ENCODE measurements at places on chromosomes 4 and X.

- no peak for DNase-seq
Measured at GRCh38 chrX:307261-308111, 11.1 kb downstream of the GTPBP6 start.

- DNase-seq: no peak
Measured at GRCh38 chr4:147477439-147477838, 3.5 kb upstream of the EDNRA start.

GRCh38 chr4:125486351-125486750, 171.6 kb downstream of the FAT4 start:
- DNase-seq: no peak

DNA sequence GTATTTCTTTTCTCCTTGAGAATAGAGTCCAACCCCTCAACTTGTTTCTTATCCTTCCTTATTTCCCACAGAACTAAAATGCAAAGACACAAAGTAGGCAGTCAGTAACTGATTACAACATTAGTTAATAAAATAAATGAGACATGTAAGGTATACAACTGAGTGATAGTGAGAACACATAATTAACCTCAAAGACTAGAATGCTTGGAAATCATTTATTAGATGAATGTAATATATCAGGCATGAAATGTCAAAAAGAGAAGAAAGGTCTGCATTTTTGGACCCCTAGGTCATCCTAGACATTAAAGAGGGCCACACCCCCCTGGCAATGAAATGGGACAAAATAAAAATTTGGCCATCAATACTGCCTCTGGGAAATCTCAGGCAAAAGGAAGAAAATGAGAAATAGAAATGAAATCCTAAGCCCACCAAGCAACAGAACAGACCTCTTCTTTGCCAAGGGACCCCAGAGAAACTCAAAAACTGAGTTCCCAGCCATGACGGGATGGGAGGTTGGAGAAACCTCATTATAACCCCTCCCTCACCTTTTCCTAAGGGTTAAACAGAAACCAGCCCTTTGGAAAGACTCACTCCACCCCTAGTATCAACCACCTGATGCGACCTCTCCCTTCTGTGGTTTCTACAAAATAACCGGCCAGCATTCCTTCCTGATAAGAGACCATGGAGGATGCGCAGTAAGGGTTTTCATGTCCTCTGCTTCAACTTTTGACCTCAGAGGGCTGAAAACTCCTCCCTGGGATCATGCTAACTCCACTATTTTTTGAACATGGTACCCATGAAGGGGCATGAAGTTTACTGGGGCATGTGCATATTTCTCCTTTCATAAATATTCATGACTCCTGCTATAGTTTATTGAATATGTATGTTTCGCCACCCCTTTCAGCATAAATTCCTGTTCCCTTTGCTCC, 90.0 kb upstream of the EXOC1L start:
- no peak for DNase-seq

DNA sequence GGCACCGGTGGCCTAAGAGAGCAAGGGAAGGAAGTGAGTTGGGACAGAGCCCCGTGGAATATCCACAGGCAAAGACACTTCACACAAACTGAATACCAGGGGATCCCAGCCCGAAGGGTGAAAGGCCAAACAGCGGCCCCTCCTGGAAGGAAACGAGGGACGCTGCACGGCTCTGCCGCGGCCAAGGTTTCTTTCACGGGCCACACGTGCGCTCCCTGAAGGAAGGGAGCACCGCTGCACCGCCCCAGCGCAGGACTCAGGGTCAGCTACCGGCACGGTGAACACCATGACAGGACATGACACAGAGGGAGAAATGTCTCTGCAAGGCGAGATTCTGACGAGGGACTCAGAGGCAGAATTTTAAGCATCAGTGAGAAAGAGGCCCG, 31.5 kb upstream of the GTPBP6 start:
- DNase-seq: no peak

GRCh38 chrX:66635360-66635759, 3.5 kb downstream of the EDA2R start:
- no peak for DNase-seq

DNA sequence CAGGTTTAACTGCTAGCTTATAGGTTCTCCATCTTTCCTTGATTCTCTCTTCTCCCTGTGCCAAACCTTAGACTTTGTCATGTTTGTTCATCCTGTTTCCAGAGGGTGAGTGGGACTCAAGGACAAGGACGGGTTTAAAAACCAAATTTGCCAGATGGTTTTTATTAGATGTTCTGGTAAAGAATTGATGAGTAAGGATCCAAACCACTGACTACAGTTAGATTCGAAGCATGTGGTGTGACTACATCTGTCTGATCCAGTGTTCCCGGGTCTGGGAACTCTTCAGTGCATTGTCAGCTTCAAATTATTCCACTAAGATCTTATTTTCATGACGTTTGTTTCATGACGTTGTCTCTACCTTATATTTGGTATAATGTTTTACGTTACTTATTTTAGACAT, 37.5 kb downstream of the MTMR1 start:
- DNase-seq: no peak

GRCh38 chrX:15854080-15854655, 445 bp downstream of the AP1S2 start:
- peak; percentile 49 for DNase-seq

- no peak for DNase-seq
Measured at GRCh38 chr4:130214268-130214667, 1118.3 kb downstream of the C4orf33 start.

- DNase-seq: peak; percentile 79
Measured at GRCh38 chr4:76087007-76087769, 12.7 kb downstream of the ART3 start.

GRCh38 chrX:56248492-56248891, 16.3 kb downstream of the KLF8 start:
- peak; percentile 49 for DNase-seq

- DNase-seq: no peak
Measured at GRCh38 chrX:41442824-41443550, 4.2 kb upstream of the NYX start.

GRCh38 chrX:68878977-68879645, 50.3 kb downstream of the EFNB1 start:
- DNase-seq: no peak

- no peak for DNase-seq
Measured at GRCh38 chr4:26955241-26955640, 94.6 kb downstream of the STIM2 start.

- no peak for DNase-seq
Measured at GRCh38 chrX:23578079-23578478, 89.2 kb upstream of the PRDX4 start.

GRCh38 chr4:72893354-72894066, 176.0 kb downstream of the COX18 start:
- DNase-seq: no peak

DNA sequence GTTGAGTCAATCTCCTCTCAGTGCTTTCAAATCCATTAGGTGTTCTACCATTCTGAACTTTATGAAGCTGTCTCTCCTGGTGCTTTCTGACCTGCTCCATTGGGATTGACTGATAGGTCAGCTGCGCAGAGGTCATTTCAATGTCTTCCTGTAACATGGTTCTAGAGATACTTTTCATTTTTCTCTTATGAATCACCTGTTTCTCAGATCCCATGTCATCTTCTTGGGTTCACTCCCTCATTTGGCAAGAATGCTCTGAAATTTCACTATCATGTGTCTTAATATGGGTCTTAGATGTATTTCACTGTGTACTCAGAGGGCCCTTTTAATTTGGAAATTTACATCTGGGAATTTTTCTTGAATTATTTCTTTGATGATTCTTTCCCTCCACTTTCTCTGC, 13.8 kb upstream of the PGM2 start:
- DNase-seq: no peak

- DNase-seq: no peak
Measured at GRCh38 chrX:127011629-127012028, 192.1 kb downstream of the PRR32 start.

DNA sequence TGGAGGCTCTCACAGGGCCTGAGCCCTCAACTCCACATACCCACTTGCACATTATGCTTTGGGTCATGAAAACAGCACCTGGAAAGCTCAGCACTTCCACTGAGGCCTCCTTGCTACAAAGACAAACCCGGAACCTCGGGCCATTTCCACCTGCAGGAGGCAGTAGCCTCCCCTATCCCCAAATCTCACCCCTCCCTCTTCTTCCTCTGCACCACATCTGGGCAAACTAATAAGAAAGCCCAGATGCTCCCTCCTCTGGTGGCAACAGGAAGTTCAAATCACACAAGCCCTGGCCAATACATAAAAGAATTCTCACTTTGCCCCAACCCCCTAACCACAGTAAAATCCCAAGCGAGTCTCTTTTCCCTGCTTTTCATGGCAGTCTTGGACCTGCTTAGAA, 136.4 kb downstream of the MAPK10 start:
- DNase-seq: peak; percentile 48

DNA sequence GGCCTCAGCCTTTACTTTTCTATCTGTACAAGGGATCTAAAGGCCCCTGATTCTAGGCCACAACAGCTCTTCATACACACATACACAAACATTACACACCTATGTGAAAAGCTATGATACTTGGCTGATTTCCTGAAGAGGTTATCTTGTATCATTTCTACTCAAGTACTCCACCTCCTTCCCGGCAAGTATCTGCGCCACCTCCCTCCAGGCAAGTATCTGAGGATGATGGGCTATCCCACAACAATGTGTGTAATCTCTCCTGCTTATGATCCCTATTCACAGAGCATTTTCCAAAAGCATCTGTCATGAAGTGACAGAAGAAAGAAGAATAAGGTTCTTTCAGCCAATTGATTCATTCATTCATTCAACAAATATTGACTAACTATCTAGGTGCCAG, 36.8 kb downstream of the AFAP1 start:
- DNase-seq: no peak

- no peak for DNase-seq
Measured at GRCh38 chr4:68272860-68273259, 27.4 kb upstream of the TMPRSS11B start.

DNA sequence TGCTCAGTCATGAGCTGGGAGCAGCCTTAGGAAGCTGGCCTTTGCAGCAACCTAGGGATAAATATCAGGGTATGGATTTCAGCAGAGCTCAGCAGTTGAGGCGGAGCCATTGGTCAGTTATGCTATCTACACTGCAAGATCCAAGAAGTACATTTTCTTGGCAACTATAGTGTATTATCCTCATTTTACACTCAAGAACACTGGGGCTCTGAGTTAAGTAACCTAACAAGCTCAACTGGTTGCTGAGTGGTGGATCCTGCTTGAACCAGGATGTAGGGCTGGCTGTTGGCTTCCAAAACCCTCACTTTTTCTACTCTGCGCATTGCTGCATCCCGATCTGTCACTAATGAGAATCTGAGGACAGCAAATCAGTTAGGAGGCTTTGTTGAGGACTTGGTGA, 1.5 kb upstream of the SCARB2 start:
- no peak for DNase-seq

DNA sequence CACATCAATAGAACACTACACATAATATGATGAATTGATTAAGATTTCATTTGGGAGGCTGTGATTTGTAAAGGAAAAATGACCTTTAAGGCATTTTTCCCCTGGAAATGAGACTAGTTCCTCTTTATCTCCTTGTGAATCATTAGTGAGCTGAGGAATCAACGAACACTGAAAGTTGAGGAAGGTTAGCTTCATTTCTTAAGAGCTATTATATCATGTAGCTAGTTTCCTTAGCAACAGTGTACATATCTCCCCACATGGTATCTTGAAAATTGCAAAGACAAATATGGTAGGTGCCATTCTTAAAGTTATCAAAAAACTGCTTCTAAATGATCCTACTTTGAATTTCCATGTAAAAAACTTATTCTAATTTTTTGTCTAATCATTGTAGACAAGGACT, 127.5 kb upstream of the NRK start:
- no peak for DNase-seq

DNA sequence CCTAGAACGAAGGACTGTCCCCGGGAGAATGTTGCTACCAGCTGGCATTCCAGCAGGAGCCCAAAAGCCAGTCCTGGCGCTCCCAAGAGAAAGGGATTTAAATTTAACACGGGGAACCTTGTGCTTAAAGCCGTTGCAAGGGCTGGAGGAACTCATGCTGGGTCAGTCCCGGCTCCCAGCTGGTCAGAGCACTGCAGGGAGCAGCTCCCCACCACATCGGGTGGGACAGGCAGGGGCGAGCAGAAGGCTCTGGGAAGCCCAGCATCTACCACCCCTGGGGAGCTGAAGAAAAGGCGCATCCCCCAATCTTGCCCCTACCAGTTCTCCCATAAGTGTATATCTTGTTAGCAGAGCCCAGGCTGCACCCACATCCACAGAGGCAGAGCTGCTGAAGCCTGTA, 15.7 kb downstream of the CFAP99 start:
- peak; percentile 58 for DNase-seq

GRCh38 chrX:45847961-45848360, 647.3 kb upstream of the DIPK2B start:
- DNase-seq: no peak

- DNase-seq: peak; percentile 28
Measured at GRCh38 chr4:115090483-115091075, 22.8 kb downstream of the NDST4 start.

DNA sequence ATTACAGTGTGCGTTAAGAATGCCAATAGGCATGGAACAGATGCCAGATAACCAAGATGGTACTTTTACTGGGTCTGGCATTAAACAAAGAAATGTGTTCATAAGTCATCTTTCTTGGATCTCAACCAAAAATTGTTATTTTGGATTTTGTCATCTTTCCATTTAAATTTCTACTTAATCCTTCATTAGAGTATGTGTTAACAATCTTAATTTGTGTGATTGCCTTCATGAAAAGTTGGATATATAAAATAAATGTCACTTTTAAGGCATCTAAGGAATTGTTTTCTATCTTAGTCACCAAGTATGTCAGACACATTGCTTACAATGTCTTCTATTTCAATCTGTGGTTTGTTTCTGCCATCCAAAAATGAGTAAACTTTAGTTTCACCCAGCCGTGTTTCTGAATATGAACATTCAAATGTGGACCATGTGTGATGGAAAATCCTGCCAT, 87.5 kb downstream of the PALLD start:
- no peak for DNase-seq

- no peak for DNase-seq
Measured at GRCh38 chrX:107691024-107691448, 62.7 kb downstream of the PRPS1 start.

DNA sequence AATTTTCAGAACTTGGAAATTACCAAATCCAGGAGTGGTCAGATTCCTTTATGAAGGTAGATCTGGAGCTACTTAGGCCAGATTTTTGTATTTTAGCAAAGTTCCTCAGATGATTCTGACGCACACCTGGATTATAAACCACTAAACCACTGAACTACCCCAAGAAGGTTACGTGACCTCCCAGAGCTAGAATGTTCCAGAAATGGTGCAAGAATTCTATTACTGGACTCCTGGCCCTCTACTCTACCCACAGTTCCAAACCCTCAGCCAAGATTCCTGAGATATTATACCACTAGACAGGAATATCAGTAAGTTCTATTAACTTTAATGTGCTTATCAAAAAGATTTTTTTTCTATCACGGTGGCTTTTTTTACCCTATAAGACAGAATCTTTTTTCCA, 67.1 kb downstream of the ABCG2 start:
- no peak for DNase-seq
